ENCODE measurements at places on chromosomes 11 and 22.

GRCh38 chr11:42620796-42621195 is 691.0 kb upstream of the API5 start:
- DNase-seq, result no peak
- no peak overlapping the region for H3K27ac ChIP-seq
- no peaks in the 10 kb centered on the region for H3K4me1 ChIP-seq
- no peaks in the 10 kb centered on the region for H3K36me3 ChIP-seq

DNA sequence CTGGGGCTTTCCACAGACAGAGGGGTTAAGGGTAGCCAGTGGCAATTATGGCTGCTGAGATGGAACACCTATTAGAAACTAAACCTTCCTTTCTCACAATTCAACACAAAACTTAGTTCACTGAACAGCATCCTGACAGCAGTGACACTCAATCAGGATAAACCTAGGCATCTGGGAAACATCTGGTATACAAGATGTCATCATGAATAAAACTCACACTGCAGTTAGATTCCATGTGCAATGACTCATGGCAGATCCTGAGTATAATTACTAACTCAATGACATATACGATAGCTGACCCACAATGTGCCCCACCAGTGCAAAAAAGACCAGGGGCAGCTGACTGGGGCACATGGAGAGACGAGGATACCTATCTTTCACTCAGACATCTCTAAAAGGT is 17.7 kb downstream of the RBFOX2 start:
- H3K4me3 ChIP-seq, result no peak overlapping the region
- no peak overlapping the region for H3K27ac ChIP-seq
- DNase-seq, result no peak
- peaks cover 52% of the 10 kb centered on the region for H3K4me1 ChIP-seq
- no peaks in the 10 kb centered on the region for H3K36me3 ChIP-seq

DNA sequence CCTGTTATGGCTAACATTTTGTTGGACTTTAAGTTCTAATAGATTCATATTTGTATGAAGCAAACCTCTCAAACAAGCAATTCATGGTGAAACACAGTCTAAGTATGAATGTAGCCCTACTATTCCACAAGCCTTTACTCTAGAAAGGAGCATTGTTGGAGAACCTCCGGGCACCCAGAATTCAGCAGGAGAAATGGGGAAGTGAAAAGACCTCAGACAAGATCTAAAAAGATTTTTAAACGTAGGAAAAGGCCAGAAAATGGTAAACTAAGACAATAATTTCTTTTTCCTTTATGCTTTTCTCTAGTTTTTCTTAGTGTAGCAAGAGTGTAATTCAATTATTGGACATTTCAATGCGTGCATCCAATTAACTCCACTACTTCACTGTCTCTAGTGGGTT is 426.4 kb downstream of the INSC start:
- H3K4me3 ChIP-seq, result no peak overlapping the region
- no peaks in the 10 kb centered on the region for H3K4me1 ChIP-seq
- H3K36me3 ChIP-seq, result no peaks in the 10 kb centered on the region

DNA sequence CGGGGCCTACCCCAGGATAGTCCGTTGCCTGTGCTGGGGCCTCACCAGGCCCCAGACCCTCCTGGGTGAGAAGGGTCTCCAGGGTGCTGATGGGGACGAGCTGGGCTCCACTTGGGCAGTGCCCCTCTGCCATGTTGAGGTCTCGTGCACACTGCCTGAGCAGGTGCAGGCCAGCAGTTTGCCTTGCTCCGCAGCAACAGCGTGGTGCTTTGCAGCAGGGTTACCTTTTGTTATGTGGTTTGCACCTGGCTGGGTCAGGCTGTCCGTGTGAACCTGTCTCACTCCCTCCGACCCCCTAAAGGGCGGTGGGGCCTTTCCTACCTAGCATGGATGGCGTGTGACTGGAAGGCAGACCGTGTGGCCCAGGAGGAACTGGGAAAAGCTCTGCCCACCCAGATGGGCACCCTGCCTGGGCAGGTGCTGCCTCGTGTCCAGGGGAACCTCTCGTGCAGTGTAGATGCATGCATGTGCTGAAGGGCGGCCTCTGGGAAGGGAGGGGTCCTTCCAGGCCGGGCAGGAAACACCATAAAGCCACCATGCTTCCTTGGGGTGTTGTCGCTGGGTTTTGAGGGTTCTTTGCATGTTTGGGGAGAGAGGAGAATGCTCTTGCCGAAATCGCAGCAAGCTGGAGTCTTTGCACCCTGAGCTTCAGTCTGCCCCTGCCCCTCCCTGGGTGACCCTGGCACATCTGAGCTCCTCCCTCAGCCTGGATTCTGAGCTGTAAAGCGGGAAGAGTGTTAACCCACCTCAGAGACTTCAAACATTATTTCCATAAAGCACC is 75.4 kb upstream of the PPARA start:
- H3K27me3 ChIP-seq, result no peaks in the 10 kb centered on the region
- peak; percentile 52 for DNase-seq
- H3K27ac ChIP-seq, result peak overlapping the region; percentile 98
- peaks cover 58% of the 10 kb centered on the region for H3K4me1 ChIP-seq

- DNase-seq, result no peak
- H3K27ac ChIP-seq, result peak overlapping the region; percentile 69
- H3K4me3 ChIP-seq, result no peak overlapping the region
These were observed 20.3 kb downstream of the WNT11 start for GRCh38 chr11:76185931-76186401.

GRCh38 chr22:20112623-20113511 is 3.0 kb upstream of the RANBP1 start:
- no peaks in the 10 kb centered on the region for H3K27me3 ChIP-seq
- DNase-seq, result peak; percentile 42
- H3K4me1 ChIP-seq, result peaks cover 13% of the 10 kb centered on the region
- peaks cover 82% of the 10 kb centered on the region for H3K36me3 ChIP-seq
- H3K4me3 ChIP-seq, result no peak overlapping the region

DNA sequence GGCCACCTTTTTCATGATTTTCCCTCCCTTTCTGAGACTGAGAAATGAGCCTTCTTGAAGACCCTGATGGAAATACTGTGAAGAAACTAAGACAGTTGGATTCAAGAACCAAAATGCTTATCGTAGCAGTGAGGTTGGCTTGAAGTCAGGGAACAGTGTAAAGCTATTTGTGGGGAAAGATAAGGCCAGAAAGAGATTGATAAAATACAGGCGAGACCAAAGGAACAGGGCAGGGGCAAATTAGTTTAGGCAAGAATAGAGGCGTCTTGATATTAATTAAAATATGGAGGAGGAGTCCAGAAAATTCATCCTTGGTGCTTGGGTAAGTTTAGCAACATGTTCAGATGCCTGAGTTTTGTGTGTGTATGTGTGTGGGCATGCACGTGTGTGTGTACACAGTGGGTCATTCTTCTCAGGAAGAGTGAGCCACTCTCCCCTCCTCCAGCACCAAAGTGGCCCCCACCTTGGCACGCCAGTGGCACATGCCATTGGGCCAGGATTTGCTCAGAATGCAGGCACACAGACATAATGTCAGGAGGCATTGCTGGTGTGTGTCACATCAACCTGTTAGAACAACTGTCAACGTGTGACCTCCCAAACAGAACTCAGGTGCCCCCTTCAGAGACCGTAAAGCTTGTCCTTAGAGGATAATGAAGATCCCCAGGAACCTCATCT is 3.9 kb upstream of the EHF start:
- no peaks in the 10 kb centered on the region for H3K36me3 ChIP-seq
- no peak for DNase-seq
- no peak overlapping the region for H3K4me3 ChIP-seq
- H3K27me3 ChIP-seq, result no peaks in the 10 kb centered on the region

DNA sequence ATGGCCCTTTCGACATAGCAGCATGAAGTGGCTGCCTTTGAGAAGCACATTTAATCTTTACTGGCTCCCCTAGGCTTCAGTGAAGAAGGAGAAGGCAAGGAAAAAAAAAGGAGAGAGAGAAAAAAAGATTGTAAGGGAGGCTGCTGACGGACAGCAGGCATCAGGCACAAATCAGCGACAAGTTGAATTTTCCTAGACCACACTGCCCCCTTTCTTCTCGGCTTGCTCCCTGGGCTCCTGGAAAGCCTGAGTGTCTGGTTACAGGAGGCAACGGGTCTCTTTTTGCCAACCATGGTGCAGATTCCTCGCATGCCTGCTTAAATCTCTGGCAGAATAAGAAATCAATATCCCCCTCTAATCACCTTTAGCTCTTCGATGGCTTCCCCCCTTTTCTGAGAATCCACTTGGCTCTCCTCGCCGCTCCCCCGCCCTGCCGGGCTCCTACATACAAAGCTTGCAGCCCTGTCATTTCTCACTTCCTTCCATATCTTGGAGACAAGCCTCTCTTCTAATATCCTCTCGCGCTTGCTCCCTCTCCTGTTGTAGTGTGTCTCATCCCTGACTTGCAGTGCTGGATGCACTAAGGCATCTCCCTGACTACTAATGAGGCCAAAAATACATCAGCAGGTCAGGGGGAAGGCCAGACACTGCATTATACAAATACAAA is 14.3 kb downstream of the BLID start:
- H3K4me1 ChIP-seq, result peaks cover 13% of the 10 kb centered on the region
- no peak for DNase-seq
- peak overlapping the region; percentile 51 for H3K4me3 ChIP-seq
- no peaks in the 10 kb centered on the region for H3K36me3 ChIP-seq
- peak overlapping the region; percentile 61 for H3K27ac ChIP-seq

DNA sequence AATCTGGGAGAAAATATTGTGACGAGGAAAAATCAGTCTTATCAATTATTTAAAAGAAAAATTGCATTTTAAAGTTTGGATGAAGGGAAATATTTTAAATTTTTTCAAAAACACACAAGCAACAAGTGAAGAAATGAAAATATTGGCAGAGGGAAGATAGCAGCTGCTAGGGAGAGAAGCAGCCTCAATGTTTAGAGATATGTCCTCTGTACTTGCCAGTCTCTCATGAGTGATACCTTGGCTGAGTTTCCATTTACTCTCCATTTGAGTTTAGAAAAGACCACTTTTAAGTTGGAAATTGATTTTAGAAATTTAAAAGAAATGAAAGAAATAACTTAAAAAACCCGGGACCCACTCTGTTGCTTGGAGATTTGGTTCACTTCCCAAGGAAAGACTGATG is 88.6 kb upstream of the DBX1 start:
- no peak overlapping the region for H3K27ac ChIP-seq
- H3K27me3 ChIP-seq, result no peaks in the 10 kb centered on the region
- H3K36me3 ChIP-seq, result no peaks in the 10 kb centered on the region
- DNase-seq, result no peak
- no peak overlapping the region for H3K4me3 ChIP-seq

- H3K4me1 ChIP-seq, result no peaks in the 10 kb centered on the region
- DNase-seq, result no peak
- H3K4me3 ChIP-seq, result no peak overlapping the region
- H3K36me3 ChIP-seq, result no peaks in the 10 kb centered on the region
- no peak overlapping the region for H3K27ac ChIP-seq
- H3K27me3 ChIP-seq, result no peaks in the 10 kb centered on the region
These were observed 216.9 kb upstream of the ARHGAP20 start for GRCh38 chr11:110929129-110929528.

DNA sequence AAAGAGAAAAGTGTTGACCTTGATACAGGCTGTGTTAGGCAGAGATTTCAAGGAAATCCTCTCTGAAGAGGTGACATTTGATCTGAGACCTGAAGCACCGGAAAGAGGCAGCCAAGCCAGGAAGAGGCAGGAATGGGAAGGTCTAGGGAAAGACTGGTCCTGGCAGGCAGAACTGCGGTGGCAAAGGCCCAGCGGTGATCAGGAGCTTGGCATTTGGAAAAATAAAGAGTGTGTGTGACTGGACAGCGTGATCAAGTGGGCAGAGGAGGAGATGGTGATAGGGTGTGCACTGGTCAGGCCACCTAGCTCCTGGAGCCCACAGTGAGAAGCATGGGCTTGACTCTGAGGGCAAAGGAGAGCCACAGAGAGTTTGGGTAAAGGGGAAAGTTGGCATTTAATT is 27.2 kb upstream of the GAB4 start:
- peaks cover 8% of the 10 kb centered on the region for H3K4me1 ChIP-seq
- H3K27me3 ChIP-seq, result peaks cover 25% of the 10 kb centered on the region
- H3K4me3 ChIP-seq, result no peak overlapping the region

GRCh38 chr11:2358754-2359442 is 18.2 kb upstream of the CD81 start:
- no peak overlapping the region for H3K4me3 ChIP-seq
- no peaks in the 10 kb centered on the region for H3K36me3 ChIP-seq
- no peak overlapping the region for H3K27ac ChIP-seq
- DNase-seq, result no peak
- no peaks in the 10 kb centered on the region for H3K27me3 ChIP-seq

DNA sequence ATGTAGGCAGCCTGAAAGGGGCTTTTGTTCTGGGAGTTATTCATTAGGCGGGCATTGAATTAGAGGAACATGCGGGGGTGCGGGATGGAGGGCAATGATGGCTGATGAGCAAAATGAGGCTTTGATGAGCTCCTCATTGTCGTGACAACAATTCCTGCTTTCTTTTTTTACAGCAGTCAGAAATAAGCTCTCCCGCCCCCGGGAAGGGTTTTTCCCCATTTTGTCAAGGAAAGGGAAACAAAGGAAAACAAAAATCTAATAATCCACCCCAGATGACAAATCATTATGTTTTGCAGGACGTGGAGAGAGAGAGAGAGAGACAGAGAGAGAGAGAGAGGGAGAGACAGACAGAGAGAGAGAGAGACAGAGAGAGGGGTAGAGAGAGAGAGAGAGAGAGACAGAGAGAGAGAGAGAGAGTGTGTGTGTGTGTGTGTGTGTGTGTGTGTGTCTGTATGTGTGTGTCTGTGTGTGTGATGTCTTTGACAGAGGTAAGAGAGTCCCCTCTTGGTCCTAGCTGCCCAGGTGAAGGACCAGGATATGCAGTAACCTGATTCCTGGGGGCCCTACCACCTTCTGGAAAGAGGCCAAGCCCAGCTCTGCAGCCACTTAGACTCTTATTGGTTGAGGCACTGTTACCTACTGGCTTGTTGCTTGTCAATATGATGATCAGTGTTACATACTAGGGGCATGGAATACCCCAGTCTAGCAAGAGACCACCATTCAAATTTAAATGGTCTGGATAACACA is 46.7 kb upstream of the PARVA start:
- no peaks in the 10 kb centered on the region for H3K4me1 ChIP-seq
- no peaks in the 10 kb centered on the region for H3K27me3 ChIP-seq
- peaks cover 8% of the 10 kb centered on the region for H3K36me3 ChIP-seq
- H3K27ac ChIP-seq, result no peak overlapping the region
- DNase-seq, result no peak
- no peak overlapping the region for H3K4me3 ChIP-seq

- H3K27ac ChIP-seq, result no peak overlapping the region
- no peaks in the 10 kb centered on the region for H3K27me3 ChIP-seq
- DNase-seq, result no peak
- H3K4me1 ChIP-seq, result peaks cover 9% of the 10 kb centered on the region
These were observed 938 bp downstream of the SHISAL1 start for GRCh38 chr22:44311855-44312170.

Measured in lower lobe of right lung (tissue), 2 donors.